Stimulated activated CD8-positive, alpha-beta memory T cell treated with anti-CD3 and anti-CD28 coated beads, Interleukin-4, amount 100 ng/mL, for 1 hour (primary cell): ENCODE measurements at places on chromosomes 7 and 10.

GRCh38 chr7:15669443-15670090 is 16.9 kb downstream of the MEOX2 start:
- DNase-seq = no peak

DNA sequence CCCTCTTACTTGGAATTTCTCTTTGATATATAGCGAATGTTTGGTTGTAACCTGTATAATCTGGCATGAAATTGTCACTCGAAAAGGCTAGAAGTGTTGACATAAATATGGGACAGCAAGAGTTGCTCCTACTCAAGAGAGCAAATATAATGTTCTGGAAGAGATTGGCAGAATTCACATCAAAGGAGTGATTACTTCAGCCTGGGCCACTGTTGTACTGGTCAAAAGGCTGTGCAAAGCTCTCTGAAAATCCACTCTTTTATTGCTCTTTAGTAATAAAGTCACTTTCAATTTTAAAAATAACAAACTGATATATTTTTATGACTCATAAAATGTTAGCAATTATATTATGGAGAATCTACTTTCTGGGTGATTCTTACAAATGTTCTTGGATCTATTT is 58.2 kb downstream of the CFTR start:
- no peak for DNase-seq

- DNase-seq = no peak
These were observed 441.8 kb downstream of the INHBA start for GRCh38 chr7:41261080-41261479.

- DNase-seq = peak; percentile 9
These were observed 144.7 kb downstream of the PFKFB3 start for GRCh38 chr10:6347391-6347951.

DNA sequence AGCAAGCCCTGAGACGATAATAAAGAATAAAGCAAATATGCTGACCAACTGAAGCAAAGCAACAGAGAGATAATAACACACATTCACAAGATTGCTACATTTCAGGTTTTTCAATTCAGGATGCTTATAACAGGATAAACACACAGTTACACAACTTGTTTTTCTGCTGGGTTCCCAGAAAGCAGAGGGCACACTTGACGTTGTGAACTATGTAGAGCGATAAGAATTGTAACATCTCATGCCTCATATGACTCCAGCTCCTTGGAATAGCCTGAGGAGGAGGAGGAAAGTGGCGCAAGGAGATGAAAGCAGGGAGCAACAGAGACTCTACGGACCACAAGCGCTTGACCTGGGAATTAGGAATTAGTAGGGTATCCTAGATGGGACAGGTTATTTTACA is 201.7 kb downstream of the SKAP2 start:
- no peak for DNase-seq

DNA sequence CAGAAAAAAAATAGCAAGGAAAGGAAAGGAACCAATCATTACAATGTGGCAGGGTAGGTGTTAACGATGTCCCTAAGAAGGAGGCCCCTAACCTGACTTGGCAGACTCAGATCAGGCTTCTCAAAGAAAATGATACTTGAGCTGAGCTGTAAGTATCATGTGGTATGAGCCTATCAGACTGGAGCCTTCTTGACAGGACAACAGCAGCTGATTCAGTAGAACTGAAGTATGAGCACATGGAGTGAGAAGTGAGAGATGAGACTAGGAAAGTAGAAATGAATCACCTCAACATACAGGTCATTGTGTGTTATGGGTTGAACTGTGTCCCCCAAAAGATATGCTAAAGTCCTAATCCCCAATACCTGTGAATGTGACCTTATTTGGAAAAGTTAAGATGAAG is 66.3 kb downstream of the MTERF1 start:
- DNase-seq = no peak

DNA sequence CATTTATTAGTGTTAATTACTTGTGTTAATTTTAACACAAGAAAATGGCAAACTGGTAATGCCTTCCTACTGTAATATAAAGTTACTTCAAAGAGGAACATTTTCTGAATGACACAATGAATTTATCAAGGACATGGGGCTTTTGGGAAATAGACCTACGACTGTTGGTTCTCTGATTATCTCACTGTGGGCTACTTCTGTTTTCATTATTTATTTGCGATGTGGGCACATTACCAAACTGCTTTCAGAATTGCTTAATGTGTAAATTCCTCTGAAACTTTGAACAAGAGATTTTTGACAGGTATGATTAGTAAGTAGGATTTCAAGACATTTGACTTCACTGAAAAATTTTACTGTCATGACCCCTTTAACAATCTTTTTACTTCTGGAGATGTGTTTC is 535.6 kb downstream of the CNTNAP2 start:
- DNase-seq = no peak

DNA sequence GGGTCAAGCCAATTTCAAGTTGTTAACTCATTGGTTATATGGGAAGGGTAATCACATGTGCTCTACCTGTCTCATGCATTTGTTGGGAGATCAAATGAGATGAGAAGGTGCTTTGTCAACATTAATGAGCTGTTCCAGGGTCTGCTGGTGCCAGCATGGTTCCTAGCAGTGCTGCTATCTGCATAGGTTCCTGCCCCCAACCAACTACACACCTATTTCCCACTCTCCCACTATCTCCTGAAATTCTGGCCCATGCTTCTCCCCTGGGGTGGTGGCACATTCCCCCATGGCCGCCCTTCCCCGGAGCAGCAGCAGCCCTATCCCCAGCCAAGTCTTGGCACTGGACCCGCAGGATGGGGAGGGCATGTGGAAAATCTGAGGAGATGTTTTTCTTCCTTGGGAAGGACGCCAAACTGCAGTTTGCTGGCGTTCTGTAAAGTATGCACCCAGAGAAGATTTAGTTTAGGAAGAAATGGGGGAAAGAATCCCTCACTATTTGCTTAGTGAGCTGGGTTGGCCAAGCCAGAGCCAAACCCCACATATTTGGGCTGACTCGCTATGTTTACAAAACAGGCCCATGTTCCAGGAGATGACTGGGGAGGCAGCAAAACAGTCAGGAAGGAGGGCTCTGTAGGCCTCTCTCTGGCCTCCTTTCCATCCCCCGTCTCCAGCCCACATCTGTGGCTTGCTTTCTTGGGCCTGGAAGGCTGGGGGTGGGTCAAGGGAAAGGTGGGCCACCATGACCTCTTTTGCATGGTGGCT is 42.5 kb downstream of the PPP1R3C start:
- no peak for DNase-seq

- no peak for DNase-seq
These were observed 607.2 kb upstream of the MGMT start for GRCh38 chr10:128859738-128860386.

DNA sequence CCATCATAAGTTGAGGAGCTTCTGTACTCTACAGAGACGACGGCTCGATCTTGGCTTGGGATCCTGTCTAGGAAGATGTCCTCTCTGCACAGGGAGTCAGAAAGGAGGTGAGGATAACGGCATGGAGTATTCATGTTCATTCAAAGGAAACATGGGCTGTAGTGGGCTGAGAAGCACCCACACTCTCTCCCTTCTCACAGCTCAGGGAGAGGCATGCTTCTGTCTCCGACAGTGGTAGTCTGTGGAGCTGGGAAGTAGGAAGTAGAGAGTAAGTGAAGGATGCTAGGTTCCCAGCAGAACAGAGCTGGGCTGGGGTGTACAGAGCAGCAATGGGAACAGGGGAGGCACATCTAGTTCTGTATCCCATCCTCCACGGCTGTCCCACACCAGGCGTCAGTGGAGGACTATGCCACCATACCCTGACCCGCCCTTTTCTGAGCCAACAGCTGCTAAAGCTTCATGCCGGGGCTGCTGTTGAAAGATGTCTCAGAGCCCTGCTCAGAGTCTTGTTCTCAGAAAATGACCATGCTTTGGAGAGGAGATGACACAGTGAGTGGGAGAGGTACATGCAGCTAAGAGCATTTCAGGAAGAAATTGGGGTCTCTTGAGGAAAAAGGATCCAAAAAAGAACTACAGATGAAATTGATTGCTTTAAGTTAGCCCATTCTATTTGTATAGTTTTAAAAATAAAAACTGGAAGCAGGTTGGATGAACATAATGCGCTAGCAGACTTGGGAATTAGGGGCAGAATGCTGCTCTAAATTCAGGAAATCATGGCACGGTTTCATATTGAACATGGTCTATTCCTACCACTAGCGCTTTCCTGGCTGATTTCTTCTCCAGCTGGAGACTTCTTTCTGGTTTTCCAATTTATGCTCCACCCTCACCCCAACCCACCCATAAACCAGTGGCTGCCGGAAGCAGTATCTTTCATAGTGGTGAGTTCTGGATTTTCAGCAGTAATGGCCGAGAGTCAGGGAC is 138.6 kb downstream of the CHN2 start:
- no peak for DNase-seq

DNA sequence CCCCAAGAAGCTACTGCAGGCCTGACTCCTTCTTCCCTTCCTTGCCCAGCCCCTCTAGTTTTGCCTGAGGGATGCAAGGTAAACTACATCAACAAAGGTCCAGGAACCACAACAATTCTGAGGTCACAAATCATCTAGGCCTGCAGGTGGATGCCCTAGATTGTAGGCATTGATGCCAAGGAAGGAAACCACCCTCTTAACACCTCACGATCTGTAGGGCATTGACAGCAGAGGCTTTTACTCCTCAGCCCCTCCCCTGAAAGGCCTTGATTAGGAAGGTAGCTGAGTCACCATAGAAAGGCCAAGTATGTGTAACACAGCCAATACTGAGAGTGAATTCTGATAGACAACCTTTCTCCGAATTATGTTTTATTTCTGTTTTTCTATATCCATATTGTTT is 46.7 kb upstream of the FAM3C start:
- no peak for DNase-seq

GRCh38 chr10:112026438-112026837 is 157.1 kb downstream of the GPAM start:
- no peak for DNase-seq

GRCh38 chr7:130553398-130554029 is 61.6 kb downstream of the MEST start:
- no peak for DNase-seq

DNA sequence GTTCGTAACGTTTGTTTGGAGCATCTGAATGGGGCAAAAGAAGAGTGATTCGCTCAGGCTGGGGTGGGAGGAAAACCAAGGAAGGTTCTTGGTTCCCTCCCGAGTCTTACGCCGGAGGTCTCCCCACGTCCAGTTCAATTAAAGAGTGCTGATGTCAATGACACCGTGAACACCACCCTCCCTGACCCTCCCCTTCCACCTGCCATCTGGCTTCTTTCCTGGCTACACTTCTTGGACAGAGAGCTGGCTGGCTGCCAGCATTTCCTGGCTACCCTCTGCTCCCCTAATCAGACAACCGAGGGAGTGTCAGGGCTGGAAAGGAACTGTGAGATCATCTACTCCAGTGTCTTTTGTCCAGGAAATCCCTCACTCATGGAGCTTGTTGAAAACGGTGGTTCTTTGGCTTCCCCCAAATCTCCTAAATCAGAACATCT is 24.1 kb upstream of the FFAR4 start:
- no peak for DNase-seq

DNA sequence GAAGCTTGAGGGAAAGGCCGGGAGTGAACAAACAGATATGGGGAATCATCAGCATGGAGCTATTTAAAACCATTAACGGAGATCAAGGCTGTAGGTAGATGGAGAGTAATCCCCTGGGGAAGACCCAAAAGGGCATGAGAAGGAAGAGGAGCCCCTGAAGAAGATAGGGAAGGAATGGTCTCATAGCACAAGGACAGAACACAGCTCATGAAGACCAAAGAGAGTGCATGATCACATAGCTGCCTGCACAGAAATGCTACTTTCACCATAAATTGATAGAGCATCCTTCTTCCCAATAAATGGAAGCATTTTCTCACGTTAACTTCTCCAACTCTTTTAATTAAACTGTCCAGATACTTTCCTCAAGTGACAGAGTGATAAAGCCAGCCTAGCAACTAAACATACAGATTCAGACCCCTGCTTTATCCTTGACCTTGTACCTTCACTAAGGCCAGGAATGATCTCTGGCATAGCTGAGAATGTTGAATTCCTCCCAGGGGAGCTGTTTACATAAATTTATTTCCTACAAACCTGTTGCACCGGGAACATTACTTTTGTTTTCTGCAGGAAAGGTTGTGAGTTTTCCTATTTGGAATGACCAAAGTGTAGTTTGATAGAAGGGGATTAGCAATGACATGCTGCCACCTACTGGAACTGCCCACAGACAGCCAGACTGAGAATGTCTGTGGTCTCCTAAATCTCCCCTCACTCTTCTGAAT is 110.8 kb upstream of the LRGUK start:
- DNase-seq = no peak

GRCh38 chr10:132497063-132497680 is 40.4 kb upstream of the INPP5A start:
- no peak for DNase-seq

- no peak for DNase-seq
These were observed 157.1 kb downstream of the PRKCQ start for GRCh38 chr10:6423004-6423403.

DNA sequence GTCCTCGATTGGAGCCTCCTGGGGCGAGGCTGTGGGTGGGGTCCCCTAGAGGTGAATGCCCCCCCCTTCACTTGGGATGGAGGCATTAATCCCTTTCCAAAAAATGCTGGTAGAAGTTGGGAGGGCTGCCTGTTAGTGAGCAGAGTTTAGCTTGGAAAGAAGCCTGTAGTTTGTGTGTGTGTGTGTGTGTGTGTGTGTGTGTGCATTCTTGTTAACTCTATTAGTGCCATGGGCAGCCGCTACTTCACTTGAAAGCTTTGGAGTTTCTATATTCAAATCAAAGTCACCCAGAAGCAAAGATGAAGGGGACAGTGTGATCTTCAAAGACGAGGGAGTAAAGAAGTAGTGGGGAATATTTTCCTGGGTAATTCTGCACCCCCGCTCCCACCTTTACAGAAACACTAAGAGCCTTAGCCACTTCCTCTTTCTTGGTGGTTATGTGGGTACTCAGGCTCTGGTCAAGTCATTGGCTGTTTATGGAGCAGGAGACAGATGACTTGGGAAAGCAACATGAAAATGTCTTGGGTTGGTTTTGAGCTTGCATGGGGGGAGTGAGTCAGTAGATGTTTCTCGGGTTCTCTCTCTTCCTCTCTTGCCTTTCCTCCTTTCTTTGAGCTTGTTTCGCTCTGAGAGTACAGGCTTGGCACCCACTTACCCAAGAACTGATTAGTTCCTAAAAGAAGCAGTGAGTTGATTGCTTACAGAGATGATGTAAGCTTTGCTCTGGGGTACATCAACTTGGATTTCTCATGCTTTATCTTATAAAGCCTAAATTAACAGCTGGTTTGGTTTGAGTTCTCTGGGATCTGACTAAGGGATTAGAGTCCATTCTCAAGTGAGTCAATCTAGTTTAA is 35.9 kb downstream of the TCF7L2 start:
- DNase-seq = no peak

DNA sequence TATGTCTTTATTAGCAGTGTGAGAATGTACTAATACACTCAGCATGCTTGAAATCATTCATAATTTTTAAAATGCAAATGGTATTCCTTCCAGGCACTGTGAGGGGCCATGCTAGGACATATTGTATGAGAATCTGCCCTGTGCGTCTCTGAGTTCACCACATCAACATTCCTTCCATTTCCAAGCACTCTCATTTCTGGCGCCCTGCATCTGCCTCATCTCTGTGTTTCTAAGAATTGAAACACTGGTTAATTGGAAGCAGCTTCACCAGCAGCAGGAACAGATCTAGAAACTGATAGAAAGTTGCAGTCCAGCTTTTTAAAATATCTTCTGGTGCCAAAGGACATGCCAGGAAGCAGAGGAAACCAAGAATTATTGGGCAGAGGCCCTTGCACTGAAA is 555.9 kb upstream of the DPP6 start:
- no peak for DNase-seq

- no peak for DNase-seq
These were observed 14.5 kb downstream of the VWDE start for GRCh38 chr7:12389089-12389700.
